ENCODE measurements at places on chromosomes 16 and 17.

GRCh38 chr17:10875430-10875851 lies 37.6 kb upstream of the PIRT start:
- peak; percentile 57 for DNase-seq

DNA sequence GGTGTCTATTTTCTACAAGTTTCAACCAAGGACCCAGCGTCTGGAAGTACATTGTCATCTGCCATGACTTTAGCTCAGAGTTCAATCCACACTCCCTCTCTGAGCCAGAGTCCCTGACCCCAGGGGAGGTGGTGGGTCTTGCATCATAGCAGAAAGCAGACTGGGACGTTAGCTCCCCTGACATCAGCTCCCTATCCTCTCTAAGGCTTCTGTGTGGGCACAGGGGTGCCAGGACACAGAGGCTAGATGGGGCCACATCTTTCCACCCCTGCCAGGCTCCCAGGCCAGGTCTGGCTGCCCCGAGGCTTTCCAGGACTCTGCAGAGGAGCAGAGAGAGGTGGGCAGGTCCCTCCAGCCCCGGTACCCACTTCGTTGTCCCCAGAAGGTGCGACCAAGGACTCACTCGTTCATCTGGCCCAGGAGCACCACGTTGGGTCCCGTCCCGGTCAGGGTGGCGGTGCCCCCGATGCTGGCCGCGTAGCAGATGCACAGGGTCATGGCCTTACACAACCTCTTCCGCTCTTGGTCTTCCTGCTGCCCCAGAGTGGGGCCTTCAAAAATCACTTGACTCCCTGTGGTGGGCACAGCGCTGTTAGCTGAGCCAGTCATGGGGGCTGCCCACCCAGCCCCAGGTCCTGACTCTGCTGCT lies 10.5 kb downstream of the SLC13A5 start:
- DNase-seq = peak; percentile 40

DNA sequence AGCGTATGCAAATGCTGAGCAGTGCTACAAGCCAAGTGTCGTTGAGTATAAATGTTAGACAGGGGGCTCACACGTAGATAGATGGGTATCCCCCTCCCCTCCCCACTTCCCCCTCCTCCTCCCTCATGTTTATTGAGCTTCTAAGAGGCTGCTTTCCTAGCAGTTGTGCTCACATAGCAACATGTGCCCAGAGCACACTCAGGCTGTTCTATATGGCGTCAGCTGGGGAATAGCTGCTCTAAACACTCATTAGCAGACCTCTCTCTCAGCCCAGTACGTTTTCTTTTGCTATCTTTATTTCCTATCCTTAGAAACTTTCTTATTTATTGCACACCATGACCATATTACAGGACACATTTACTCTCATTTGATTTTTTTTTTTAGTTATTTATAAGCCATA lies 1.8 kb downstream of the KCNJ2 start:
- DNase-seq = no peak

DNA sequence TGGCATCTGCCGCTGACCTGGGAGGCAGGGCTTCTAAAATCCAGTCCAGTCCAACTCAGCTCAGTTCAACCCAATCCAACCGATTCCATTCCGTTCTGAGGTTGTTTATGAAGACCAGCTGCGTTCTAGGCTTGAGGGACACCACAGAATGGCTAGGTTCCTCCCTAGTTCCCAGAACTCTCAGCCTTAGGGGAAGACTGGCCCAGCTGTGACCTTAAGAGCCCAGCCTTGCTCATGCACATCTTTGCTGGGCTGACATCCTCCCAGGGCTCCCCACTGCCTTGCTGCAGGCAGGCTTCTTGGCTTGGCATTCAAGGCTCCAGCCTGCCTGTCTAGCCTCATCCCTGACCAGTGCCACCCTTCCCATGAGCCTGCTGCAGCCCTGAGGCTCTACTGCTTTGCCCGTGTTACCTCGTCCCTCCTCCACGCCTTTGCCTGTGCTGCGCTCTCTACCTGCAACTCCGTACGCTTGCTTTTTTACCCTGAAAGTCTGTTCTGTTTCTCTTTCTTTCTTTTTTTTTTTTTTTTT lies 7.9 kb downstream of the SLC12A3 start:
- no peak for DNase-seq

GRCh38 chr16:9362050-9362449 lies 270.6 kb downstream of the HAPSTR1 start:
- DNase-seq = no peak

DNA sequence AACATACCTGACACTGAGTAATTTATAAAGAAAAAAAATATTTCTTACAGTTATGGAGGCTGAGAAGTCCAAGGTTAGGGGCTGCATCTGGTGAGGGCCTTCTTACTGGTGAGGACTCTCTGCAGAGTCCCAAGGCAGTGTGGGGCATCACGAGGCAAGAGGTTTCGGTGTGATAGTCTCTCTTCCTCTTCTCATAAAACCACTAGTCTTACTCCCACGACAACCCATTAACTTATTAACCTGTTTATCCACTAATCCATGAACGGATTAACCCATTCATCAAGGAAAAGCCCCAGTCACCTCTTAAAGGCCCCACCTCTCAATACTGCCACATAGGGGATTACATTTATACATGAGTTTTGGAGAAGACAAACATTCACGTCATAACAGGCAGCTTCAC lies 20.1 kb downstream of the CIITA start:
- DNase-seq = no peak

DNA sequence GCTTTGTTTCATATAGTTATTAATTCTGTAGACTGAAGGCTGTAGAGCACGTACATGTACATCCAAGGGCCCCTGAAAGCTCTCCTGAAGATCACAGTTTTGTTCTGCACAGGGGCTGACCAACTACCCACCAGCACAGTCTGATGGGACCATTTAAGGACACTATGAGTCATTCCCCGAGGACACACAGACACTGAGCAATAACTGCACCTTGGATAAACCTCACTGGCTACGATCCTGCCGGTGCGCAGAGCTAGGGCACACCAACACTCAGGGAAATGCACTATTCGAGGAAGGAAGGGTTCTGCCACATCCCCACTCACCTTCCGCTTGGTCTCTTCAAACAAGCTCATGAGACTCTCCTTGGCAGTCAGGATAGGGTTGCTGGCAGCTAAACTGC lies 20.3 kb downstream of the SMG6 start:
- DNase-seq = peak; percentile 22

DNA sequence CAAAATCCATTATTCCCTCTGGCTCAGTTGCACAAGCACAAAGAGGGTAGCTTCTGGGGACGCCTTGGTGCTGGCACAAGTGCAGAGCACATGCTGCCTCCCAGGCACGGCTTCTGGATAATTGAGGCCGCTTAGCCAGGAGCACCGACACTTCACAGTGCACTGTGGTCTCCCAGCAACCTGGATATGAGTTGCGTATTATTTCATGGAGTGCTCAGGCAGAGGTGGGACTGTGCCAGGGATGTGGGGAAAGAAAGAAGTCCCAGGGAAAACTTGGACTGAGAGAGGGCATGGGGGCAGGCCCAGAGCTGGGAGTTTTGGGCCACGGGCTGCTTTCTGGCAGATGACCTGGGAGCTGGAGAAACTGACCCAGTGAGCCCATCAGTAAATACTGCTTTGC lies 37.5 kb downstream of the MPRIP start:
- DNase-seq = no peak

DNA sequence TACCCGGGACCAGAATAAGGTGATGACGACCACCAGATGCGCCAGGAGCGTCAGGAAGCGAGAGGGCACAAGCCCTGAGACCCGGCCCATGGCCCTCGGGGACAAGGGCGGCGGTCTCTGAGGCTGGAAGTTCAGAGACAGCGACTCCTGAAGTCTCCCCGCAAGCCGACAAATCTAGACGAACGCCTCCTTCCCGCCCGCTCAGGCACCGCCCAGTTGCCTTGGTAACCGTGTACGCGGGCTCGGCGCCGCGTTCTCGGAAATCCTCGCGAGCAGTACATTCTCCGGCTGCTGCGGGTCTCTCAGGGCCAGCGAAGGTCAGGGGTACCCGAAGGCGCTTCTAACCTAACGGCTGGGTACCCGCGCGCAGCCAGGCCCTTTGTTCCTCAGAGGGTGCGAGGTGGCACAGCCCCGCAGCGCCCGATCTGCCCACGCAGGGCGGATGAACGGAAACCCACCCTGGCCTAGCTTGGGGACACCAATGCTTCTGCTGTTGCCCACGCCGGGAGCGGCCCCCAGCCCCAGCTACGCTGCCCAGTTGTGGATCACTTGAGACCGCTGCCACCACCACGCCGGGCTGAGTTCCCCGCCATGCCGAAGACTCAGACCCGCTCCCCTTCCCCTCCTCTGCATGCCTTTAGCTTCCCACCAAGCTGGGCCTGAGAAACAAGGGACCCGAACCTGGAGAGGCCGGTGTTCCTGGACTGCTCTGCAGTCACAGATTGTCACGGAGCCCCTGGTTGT lies at the start of gene TMEM107:
TMEM107 (minus strand) TSS at position 184 of the 744 bp plus-strand sequence; CDS start at position 90, 94 bp downstream.
- peak; percentile 88 for DNase-seq

GRCh38 chr17:4502466-4503154 lies 3.9 kb downstream of the SPNS2 start:
- no peak for DNase-seq

DNA sequence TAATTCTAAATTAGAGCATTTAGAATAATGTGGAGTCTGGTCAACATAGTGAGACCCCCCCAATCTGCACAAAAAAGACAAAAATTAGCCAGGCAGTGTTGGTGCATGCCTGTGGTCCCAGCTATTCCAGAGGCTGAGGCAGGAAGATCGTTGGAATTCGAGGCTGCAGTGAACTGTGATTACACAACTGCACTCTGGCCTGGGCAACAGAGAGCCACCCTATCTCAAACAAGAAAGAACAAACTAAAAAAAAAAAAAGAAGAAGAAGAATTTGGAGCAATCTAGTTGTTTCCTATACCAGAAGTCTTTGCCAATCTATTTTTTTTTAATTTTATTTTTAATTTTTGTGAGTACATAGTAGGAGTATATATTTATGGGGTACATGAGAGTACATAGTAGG lies 6.0 kb downstream of the CETP start:
- no peak for DNase-seq

All from NB4 (cell line).